ENCODE measurements at places on chromosomes 11 and 22.

- DNase-seq: no peak
Observed at GRCh38 chr22:50314455-50315288, 7.2 kb upstream of the PLXNB2 start.

DNA sequence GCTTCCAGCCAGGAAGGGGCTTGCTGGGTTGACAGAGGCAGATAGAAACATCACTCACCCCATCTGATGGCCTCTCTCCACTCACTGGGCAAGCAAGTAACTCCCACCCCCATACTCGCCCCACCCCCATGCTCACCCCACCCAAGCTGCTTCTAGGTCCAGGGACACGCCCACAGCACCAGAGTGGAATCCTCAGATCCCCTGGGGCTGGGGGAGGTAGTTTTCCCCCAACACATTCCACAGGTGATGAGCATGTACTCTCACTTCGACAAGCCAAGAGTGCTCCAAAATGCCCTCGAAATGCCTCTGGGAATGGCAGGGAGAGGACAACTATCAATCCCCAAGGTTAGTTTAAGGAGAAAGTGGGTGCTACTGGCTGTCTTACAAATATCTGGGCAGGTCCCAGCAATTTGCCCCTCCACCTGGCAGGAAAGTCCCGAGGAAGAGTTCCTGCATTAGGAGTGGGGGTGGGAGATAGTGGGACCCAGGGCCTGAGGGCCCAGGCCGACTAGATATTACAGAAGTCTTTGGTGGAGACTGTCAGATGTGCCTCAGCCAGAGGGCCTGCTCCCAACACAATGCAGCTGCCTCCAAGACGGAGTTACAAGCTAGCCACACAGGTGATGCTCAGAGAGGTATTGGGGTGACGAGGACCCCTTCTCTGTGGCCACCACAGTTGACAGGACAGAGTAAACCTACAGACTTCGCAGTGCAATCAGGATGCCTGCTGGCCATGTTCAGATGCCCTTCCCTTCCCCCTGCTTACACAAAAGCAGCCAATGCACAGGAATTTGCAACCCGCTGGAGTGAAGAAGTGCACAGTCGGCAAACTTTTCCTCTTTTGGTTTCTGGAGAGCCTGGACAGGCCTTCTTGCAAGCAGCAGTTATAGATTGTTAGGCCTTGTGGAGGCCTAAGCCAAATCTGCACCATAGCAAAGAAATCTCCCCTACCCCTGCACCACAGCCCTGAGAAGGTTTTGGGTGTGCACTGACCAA is 2.9 kb upstream of the LMO1 start:
- no peak for DNase-seq

- DNase-seq: peak; percentile 28
Observed at GRCh38 chr22:37905534-37906363, at the start of gene MICALL1. TSS of gene MICALL1 (plus strand) at chr22:37906297. CDS start at chr22:37906423, 126 bp downstream.

GRCh38 chr11:44865866-44866272 is 84.8 kb downstream of the TP53I11 start:
- no peak for DNase-seq

- DNase-seq: no peak
Observed at GRCh38 chr11:61033417-61033816, 61.9 kb downstream of the CD6 start.

- DNase-seq: peak; percentile 20
Observed at GRCh38 chr11:94193288-94193687, 64.6 kb downstream of the PANX1 start.

GRCh38 chr11:116930586-116930985 is 93.2 kb upstream of the APOA1 start:
- no peak for DNase-seq

GRCh38 chr11:130623670-130624668 is 175.5 kb downstream of the ADAMTS15 start:
- no peak for DNase-seq

GRCh38 chr11:92711926-92712325 is 257.5 kb upstream of the MTNR1B start:
- DNase-seq: no peak

DNA sequence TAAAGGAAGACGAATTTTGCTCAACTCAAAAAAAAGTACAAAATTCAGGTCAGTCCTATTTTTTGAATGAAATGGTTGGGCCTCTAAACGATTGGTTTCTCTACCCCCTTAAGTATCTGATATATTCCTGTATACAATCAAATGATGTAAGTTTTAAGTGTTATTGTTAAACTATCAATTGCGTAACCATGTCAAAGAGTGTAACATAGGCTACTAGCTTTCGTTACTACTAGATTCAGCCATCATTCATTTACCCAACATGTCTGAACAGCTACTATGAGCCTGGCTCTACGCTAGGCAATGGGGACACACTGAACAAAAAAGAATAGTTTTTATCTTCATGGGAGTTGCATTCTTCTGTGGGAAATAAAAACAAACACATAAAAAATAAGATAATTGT is 3.3 kb downstream of the RAB6A start:
- DNase-seq: no peak

DNA sequence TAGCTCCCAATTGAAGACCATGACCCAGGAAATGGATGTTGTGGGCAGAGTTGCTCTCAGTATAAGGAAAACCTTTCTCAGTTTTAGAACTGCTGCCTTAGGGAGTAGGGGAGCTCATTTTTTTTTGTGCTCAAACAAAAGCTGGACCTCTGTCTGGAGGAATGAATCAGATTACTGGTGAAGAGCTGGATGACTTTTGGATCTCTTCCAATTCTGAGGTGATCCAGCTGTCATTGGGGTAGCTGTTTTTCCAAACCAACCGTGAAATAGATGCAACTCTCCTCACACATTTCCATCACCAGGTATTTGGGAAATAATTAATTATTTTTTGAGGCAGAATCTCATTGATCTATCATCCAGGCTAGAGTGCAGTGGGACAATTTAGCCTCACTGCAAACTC is 251.3 kb upstream of the PLET1 start:
- DNase-seq: no peak

- DNase-seq: no peak
Observed at GRCh38 chr11:34890812-34891211, 25.4 kb downstream of the APIP start.

- no peak for DNase-seq
Observed at GRCh38 chr11:120308081-120308480, 17.0 kb upstream of the TLCD5 start.

DNA sequence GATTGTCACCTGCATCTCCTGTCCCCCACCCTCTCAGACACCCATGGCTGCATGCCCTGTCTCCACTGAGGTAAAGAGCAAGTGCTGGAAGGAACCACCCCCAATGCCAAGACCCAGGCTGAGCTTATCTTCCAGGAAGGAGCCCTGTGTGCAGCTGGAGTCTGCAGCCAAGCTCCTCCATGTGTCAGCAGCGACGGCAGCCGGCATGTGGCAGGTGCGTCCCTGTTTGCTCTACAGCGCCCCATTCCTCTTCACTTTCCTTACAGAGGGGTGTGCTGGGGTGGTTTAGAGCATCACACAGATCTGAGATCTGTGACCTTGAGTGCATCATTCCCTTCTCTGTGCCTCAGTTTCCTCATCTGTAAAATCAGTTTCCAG is 7.7 kb upstream of the MN1 start:
- DNase-seq: no peak

DNA sequence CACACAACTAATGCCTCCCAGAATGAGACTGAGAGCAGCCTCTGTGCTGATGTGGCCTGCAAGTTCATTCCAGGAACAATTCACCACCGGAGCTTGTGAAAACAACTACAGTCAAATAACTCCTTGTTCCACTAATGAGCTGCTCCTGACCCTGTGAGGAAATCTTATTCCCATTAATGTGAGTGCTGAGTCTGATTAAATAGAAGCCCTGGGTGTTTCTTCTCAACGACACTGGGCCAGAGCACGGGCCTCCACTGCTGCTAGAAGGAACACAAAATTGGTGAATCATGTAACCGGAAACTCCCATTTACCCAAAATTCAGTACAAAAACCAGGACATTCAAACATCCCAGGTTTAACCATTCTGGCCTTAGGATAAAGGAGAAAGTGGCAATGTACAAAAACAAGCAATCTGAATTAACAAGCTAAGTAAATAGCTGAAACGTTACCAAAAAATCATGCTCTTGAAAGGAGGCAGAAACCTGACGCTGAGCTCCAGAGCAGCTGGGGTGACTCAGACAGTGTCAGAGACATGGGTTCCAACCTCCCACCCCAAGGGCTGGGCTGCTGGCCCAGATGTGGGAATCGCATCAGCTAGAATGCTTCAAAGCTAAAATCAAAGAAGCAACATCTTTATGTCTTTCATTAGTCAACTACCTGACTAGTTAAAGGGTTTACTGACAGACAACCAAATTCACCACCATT is 26.7 kb downstream of the SERGEF start:
- DNase-seq: no peak

DNA sequence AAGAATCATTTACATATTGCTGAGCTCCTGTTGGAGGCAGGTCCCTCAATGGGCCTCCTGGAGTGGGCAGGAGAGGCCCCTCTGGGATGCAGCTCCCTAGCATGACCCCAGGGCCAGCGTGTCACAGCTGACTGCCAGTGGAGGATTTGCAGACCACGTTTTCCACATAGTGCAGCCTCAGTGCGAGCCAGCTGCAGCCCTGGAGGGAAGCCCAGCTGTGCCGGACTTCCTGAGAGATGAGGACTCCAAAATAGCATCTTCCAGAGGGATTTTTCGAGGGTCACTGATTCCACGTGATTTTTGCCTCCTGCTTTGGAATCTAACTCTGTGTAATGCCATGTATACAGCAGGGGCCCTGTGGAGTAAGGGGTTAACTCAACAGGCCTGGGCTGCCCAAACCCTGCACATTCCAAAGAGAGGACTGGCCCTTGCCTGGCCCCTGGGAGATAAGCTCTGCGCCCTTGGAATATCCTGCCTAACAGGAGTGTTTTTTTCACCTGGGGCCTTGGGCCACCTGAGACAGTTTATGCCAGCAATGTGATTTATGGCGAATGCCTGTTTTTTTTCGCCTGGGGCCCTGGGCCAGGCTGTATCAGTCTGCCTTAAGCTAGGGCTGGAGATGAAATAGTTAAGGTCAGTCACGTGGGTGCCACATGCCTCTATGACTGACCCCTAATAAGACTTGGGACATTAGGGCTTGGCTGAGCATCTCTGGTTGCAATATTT is 47.4 kb downstream of the RPS6KA4 start:
- DNase-seq: no peak

- DNase-seq: no peak
Observed at GRCh38 chr22:41600976-41601375, 11.3 kb upstream of the PMM1 start.

DNA sequence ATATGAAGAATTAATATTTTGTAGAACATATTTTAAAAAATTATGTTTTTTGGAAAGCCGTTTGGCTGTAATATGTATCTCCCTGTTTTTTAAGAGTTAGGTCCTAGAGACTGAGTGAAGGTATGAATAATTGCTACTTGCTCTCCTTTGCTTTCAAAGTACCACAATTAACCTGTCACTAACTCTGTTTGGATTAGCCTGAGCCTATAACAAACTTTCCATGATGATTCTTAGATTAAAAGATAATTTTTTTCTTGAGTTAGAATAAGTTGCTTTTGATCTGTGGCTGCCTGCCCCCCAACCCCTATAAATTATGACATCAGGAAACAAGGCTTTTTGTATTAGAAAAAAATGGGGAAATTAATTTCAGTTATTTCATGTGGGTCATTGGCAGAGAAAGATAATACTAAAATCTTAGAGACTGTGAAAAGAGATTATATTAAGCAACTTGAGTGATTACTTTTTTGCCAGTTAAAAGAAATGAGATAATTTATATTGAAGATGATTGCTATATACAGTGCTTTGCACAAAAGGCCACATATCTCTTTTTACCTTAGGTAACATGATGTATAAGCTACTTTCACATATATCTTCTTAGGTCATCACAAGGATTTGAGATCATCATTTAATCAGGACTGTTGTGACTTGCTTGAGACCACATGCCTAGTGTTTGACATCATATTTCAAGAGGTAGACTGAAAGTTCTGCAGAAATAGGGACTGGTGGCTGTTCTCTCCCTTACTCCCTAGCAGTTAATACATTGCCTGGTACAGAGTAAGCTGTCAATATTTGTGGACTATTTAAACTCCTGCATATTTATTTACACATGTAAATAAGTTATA is 9.6 kb downstream of the MTMR3 start:
- DNase-seq: no peak

DNA sequence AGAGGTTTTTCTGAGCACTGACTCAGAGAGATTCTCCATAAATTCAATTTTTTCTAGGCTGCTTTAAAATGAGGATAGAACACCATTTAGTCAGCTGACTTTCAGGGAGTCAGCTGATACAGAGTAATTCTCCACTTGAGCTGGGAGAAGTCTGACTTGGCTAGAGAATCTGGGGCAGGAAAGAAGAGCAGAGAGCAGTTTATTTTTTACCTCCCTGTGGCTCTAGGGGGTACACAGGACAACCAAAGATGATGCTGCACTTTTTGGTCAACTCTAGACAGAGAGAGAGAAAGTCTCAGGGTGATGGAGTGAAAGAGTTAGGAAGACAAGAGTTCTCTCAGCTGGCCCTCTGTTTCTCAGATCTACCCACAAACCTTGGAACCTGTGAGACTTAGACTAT is 67.3 kb upstream of the EED start:
- DNase-seq: no peak

GRCh38 chr11:74330075-74330858 is 18.8 kb upstream of the P4HA3 start:
- no peak for DNase-seq

DNA sequence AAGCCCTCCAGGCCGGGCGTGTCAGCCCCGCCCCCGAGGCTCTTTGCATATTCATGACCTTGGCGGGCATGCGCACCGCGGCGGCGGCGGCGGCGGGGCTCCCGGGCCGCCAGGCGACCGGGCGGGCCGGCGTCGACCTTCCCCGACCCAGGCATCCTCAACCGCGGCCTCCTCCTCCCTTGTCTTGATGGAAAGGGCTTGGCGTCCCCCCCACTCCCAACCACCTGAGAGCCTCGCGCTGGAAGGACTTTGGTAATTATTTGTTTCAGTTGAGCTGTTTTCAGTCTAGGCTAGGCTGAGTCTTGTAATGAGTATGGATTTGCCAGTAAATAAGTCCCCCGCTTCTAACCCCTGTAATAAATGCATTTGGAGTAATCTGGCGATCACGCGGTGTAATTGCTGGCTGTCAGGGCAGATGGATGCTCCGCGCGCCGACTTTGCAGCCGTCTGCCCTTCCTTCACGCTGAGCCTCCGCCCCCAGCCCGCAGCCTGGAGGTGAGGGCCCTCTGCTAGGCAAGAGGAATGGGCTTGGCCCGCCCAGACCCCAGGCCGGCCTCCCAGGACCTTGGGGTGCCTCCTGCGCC is 25.2 kb downstream of the FLRT1 start:
- DNase-seq: peak; percentile 43

DNA sequence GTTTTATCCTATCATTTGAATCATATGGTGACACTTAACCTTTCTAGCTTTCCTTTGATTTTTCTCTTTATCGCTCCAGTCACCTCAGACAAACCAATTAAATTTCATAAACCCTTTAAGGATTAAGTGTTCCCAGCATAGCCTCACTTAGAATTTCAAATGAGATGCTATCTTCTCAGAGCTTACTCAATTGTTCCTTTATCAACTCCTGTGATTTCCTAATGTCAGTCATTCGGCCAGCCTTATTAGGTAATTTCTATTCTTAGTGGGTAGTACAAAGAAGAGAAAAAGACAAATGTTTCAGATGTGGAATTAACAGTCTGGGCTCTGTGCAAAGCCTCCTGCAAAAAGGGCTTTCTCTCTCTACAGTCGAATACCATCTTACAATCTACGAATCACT is 77.1 kb upstream of the CCDC90B start:
- DNase-seq: no peak

GRCh38 chr11:57618438-57618837 is 21.0 kb downstream of the SERPING1 start:
- no peak for DNase-seq
